ENCODE measurements at places on chromosomes 16 and 17.

DNA sequence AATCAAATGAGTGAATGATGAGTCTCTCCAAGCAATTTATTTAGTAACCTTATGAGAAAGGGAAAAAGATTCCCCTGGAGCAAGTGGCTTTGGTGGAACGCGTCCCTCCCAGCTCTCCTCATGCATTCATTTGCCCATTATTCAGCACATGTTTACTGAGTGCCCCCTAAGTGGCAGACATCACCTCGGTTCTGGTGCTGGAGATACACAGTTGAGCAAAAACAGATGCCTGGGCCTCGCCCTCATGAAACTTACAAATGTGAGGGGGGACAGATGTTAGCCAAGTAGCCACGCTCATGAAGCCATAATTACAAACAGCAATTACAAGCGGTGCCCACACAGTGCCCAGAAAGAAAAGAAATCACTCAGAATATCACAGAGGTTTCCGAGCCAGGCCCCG lies 45.1 kb upstream of the CIBAR2 start:
- no peak for DNase-seq

- DNase-seq: no peak
Measured at GRCh38 chr17:27218719-27219488, 75.0 kb upstream of the WSB1 start.

DNA sequence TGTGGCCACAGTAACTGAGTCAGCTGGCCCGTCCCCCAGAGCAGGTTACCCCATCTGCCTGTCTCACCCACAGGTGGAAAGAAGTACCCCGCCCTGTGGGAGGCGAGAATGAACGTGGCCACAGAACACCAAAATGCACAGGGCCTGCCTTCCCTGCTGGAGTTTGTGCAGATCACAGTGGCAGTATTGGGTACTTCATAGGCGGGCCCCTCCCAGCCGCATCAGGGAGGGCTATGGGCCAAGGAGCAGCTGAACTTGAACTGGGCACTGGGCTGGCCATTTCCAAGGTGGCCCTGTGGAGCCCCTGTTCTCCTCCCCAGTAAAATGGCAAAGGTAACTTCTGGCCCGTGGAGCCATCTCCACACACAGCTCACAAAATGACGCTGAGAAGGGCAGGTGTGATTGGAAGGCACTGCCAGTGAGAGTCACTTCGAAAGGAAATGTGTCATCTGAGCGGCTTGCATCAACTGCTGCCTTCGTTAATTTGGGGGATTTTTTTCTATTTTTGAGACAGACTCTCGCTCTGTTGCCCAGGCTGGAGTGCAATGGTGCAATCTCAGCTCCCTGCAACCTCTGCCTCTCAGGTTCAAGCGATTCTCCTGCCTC lies 162.9 kb downstream of the ENGASE start:
- DNase-seq: no peak

DNA sequence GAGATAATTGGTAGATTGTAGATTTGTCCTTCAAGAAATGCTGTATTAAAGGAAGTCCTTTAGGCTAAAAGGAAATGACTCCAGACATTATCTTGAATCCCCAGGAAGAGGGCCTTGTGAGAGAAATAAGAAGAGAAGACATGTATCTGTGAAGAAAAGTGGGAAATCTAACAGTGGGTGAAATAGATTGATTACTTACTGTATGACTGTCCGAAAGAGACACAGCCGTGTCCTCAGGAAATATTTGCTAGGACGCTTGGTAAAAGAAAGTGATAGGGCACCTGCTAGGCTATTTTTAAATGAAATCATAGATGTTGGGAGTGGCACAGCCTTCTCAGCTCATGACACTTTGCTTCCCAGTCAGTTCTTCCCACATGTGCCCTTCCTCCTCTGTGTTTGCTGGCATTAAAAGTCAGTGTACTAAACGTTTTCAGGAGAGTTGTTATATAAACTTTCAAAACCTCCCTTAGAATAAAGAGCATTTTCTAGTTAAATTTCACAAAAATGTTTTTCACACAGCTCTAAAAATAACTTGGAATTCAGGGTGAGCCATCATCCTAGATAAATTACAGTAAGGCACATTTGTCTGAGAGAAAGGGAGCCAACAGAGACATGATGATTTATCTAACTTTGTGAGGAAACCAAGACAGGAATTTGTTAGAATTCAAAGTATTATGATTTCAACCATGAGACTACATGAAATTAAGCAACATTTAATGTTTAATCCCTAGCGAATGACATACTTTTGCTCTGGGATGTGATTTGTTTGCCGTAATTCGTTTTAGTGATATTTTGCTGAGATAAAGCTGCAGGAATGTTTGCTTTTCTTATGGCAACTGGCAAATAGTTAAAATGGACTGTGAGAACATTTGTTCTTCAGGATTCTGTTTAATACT lies 35.0 kb downstream of the DHRS7B start:
- DNase-seq: no peak

DNA sequence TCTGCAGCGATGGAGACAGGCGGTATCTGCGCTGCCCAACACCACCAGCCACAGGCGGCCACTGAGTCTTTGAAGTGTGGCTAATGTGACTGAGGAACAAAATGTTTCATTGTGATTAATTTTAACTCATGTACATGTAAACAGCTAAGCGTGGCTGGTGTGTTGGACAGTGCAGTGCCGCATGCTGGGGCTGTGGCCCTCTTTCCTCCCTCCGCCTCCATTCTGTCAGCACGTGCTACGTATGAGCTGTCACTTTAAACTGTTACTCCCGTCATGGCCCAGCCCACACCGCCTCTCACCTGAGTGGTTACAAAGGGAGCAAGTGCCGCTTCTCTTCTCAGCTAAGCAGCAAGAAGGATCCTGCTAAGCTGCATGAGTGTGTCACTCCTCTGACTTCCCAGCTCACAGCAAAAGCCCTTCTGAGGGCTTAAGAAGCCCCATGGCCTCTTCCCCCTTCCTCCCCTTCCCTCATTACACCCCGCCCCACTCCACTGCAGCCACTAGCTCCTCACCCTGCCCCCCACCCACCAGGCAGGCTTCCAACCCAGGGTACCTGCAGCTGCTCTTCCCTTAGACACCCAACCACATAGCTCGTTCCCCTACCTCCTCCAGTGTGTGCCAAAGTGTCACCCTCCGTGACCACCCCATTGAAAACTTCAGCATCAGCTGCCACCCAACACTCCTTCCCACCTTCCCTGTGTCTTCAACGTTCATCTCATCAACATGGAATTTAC lies 15.0 kb downstream of the HASPIN start:
- DNase-seq: peak; percentile 73

DNA sequence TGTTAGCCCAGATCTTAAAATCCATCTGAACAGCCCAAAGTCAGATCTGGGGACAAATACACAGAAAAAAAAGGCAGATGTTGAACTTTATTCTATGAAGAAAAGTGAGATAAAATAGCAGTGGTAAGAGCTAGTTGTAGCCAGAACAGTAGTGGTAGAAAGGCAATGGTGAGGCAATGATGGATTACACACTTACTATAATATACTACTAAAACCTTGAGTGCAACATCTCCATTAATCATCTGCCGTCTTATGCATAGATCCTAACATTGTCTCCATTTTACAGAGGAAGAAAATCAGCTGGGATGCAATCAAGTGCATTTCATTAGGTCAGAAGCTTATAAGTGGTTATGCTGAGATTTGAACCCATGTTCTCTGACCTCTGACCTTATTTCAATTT lies 699.6 kb downstream of the CDH11 start:
- DNase-seq: no peak

DNA sequence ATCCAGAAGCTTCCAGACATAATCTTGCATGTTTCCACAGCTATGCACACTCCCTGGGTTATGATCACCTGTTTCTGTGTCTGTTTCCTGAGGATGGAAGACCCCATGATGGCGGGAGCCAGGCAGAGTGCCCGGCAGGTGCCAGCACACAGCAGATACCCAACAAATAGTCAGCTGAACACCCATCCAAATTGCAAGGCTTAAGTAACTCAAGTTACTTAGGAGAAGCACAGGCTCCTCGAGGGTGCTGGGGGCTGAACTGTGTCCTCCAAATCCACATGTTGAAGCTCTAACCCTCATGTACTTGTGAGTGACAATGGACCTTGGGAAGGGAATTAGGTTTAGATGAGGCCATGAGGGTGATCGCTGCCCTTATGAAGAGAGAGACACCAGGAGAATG lies 79.5 kb upstream of the DOC2B start:
- DNase-seq: no peak

- no peak for DNase-seq
Measured at GRCh38 chr17:34199454-34199853, 55.6 kb upstream of the CCL2 start.

Data from activated CD8-positive, alpha-beta T cell treated with anti-CD3 and anti-CD28 coated beads, Interleukin-2, amount 10 ng/mL, durations not matched to agents 7 days and 5 days (primary cell).